ENCODE measurements at places on chromosomes 6 and 20.

GRCh38 chr6:143135325-143135724, 74.6 kb downstream of the AIG1 start:
- no peak for DNase-seq

- no peak for DNase-seq
Measured at GRCh38 chr20:53757472-53757913, 163.9 kb upstream of the ZNF217 start.

DNA sequence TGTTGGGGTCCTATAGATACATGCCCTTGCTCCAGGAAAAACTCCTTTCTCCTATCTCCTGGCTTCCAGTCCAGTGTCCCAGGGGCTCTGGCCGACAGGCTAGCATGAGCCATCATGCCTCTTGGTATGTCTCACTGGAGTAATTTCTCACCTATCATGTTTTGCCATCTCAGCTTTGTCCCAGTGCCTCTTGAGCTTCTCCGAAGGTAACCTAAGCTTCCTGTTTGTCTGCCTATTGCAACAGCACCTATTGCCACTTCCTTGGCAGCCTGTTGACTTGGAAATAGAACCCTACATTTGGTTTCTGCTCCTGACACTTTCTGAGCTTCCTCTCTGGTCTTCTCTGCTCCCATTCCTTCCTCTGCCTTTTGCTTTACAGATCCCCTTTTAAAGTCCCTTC, 197.7 kb downstream of the KCNQ5 start:
- no peak for DNase-seq

DNA sequence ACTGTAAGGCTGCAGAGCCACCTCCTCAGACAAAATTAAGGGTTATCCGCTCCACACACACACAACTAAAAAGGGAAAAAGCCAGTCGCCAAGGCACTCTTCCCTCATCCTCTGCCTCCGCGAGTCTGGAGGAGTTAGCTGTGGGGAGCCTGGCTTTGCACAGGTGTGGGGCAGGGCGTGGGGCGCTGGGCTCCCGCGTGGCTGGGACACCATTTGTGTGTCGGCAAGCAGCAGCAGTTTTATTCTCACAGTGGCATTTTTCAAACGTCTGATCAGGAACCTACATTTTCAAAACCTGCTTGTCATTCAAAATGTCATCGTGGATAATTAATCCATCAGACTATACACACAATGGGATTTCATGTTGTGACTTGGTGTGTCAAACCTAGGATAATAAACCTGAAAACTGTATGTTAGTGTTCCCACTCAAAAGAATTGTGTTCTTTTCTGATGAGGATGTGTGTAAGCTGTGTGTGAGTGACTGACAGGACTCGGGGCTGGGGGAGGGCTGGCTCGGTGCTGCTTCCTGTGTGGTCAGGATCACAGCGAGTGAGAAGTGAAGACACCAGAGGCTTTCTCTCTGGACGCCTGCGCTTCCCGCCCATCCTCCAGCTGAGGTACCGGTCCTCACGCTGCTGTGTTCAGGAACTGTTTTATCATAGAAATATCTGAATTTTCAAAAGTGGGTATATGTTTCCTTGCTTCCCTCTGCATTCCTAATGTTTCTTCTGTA, 83.1 kb downstream of the IRF4 start:
- DNase-seq, result no peak

DNA sequence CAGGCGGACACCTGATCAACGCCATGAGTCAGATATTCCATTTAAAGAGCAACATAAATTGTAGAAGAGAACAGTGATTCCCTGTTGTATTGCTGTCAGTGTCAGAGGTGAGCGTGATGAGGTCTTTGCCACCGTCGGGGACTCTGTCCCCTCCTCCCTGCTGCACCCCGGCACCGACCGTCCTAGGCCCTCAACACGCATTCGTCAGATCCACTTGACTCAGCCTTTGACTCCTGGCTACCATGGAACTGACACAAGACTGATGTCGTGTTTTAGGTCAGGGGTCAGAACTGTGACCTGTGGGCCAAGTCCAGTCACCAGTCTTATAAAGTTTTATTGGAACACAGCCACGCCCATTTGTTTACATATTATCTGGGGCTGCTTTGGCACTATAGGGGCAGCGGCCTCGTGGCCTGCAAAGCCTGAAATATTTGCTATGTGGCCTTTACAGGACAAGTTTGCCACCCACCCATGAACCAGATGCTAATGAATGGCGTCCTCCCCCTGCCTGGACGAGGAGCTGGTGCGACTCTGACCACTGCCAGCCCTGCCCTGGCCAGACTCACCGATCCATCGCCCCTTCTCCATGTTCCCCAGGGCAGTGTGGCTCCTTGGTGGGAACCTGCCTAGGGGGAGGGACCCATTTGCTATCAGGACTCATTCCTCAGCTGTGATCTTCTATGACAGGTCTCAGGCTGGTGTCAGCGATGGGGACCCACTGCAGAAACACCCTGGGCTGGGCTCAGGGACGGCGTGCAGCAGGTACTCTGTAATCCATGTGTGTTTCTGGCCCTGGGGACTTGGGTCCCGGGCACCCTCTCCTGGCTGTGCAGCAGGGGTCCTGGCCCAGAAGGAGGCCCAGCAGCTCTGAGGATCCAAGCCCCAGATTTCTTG, 37.5 kb upstream of the PHACTR3 start:
- no peak for DNase-seq

- DNase-seq, result no peak
Measured at GRCh38 chr6:38400101-38400500, 239.6 kb downstream of the BTBD9 start.

- DNase-seq, result no peak
Measured at GRCh38 chr6:120392941-120393340, 941.3 kb downstream of the TBC1D32 start.

DNA sequence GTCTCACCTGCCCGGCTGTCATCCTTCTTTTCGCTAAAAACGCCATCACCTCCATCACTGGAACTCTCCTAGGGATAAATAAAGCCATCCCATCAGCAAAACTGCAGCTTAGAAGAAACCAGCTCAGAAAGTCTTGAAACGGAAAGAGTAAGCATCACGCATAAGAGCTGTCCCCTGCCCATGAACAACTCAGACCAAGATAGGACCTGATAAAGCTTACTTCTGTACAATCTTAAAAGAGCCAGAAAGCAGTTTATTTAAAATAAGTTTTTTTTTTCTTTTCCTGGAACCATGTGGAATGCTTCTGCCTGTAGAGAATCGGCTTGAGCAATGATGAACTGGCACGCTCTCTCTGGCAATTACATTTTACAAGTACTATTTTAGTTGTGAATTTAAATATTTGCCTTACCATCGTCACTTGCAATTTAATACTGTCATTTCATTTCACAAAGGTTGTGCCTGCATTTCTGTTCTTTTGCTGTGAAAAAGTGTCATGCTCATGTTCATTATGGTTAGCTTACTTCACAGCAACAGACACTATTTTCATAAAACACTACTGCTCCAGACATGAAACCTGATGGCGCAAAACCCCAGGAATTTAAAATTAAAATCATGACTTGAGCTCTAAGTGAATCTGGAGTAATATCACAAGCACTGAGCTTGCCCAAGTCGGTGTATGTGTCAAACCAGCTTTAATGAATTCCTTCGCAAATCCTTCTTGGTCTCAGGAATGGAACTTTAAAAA, 59.6 kb upstream of the EMILIN3 start:
- no peak for DNase-seq

DNA sequence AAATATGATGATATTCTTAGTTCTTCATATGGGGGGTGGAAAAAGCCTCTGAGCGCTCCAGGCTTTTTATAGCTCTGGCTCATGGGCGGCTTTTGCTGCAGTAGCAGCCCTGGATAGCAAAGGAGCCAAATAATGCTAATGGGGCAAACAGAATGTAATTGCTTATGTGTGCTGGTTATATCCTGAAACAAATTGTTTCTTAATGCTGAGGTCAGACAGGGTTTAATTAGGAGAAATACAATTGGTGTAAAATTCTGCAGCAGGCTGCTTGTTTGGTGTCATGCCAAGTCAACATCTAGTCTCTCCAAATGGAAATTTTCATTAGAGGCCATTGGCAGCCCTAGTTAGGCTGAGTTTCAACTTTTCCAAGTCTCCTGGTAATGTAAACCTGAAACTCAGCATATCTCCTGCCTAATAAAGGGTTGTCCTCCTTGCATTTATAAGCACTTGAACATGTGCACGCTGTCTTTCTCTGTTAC, 530.1 kb upstream of the NOX3 start:
- peak; percentile 63 for DNase-seq

DNA sequence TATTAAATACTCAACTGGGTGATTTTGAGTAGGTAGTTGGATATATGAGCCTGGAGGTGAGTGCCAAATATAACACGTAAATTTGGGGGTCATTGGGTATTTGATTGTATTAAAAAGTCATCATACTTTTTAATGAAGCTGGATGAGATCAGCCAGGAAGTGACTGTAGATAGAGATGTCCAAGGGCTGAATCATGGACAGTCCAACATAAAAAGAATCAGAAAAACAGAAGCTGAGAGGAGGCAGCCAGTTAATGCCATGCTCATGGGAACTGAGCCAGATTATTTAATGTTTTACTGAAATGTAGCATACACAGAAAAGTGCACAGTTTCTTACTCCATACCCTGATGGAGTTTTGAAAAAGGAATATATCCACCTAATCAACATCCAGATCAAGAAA, 435.5 kb upstream of the PLCB4 start:
- DNase-seq, result no peak

- no peak for DNase-seq
Measured at GRCh38 chr6:158621694-158622544, 22.6 kb downstream of the DYNLT1 start.

DNA sequence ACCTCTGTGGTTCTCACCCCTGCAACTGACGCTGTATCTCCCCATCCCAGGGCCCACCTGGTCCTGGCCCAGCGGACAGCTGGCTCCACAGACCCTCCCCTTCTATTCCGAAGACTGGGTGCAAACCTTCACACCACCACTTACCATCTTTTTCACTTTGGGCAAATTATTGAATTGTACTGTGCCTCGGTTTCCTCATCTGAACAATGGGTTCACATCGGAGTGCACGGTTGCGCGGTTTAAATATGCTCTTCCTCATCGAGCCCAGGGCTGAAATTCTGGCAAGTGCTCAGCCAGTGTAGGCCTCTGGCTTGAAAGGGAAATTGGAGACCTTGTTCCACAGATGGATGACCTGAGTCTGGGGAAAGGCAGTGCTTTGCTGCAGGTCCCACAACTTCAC, 2.9 kb upstream of the ARFGAP1 start:
- no peak for DNase-seq

DNA sequence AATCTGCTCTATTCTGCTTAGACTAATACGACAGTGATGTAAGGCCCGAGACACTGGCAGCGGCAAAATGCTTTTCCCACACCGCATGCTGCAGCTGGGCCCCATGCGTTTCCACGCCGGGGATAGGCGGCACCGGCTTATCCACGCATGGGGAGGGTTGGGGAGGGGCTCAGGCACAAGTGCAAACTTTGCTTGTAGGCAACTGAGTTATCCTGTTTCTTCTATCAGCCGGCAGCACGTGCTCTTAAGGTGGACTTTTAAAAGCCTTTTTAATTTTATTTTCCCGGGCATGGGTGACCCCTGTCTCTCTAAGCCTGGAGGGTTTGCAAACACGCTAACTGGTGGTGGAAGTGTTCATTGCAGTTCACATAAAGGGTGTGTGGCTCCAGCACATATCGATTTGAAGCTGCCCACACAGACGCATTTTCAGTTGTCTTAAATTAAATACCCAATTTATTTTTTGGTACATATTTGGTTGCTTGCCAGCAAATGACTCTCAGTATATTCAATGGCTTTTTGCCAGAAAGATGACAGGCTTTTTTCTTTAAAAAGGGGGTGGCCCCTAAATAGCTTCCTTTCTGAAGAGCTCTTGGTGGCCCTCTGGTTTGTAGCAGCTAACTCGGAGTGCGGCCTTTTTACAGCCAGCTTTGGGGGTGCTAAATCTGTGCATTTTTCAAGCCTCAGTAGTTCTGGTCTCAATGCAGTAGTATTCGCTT, 561.8 kb upstream of the AGPAT4 start:
- no peak for DNase-seq

GRCh38 chr20:17568045-17568788, 1.7 kb upstream of the DSTN start:
- no peak for DNase-seq

DNA sequence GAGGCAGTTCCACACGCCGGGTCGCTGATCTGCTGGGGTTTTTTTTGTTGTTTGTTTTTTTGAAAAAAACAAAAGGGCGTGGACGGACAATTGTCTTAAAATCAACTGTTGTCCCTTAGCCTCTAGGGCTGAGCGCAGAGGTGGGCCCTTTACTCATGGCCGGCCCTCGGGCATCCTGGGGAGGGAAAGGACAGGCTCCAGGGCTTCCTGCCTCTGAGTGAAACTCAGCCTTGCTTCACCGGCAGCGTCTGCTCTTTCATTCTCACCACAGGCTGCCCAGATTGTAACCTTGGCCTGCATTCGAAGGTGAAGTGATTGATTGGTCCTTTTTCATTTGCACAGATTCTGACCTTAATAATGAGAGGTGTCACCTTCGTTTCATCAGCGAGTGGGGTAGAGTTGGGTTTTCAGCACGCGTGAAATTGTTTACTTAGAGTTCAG, 797 bp downstream of the SMIM13 start:
- DNase-seq, result peak; percentile 9

- DNase-seq, result no peak
Measured at GRCh38 chr20:19501476-19502115, 256.5 kb upstream of the RIN2 start.

DNA sequence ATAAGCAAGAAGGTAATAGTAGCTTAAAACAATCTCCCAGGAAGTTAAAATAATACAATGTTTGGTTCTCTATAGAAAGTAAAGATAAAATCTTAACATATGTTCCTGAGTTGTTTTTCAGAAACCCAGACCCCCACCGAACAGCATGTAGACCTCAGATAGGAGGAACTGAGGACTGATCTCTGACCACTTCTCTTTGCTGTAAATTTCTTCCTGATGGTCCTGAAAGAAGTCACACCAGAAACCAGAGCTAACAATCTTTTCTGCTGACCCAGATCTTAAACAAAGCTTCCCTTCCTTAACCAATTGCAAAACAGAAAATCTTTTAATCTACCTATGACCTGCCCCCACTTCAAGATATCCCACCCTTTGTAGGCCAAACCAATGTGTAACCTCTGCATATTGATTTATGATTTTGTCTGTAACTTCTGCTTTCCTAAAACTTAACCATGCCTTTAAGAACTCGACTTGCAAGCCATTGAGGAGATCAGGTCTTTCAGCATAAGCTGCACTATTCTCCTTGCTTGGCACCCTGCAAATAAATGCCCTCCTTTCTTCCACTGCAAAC, 21.9 kb upstream of the BEND6 start:
- DNase-seq, result no peak

- no peak for DNase-seq
Measured at GRCh38 chr6:133895573-133896343, 6.8 kb downstream of the TCF21 start.

GRCh38 chr20:11754451-11754850, 163.2 kb upstream of the BTBD3 start:
- DNase-seq, result no peak

DNA sequence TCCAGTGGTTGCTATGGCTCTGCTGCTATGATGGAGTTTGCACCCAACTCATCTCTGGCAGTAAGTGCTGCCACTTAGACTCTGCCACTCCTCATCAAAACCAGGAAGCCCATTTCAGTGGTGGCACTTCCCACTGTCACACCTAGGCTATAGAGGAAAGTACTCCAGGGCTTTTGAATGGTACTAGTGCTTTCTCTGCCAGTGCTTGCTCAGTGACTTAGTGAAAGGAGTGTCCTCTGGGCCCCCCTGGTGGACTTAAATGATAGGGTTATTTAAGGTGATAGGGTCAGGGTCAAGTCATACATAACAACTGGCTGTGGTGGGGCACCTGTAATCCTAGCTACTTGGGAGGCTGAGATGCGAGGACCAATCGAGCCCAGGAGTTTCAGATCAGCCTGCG, 22.8 kb downstream of the FITM2 start:
- no peak for DNase-seq
